Left colon (tissue), 2 donors: ENCODE measurements at places on chromosomes 4 and X. TPM values are rescaled to one million over a fixed set of nuclear protein-coding genes. Genes with fewer than 3 reads are reported as not detected.

The CXorf58 gene
- not detected for total RNA-seq

- no peak for DNase-seq
Observed at GRCh38 chrX:26848511-26848910, 614.6 kb downstream of the PPP4R3C start.

The PRKG2 gene
- total RNA-seq = 8.0 TPM

DNA sequence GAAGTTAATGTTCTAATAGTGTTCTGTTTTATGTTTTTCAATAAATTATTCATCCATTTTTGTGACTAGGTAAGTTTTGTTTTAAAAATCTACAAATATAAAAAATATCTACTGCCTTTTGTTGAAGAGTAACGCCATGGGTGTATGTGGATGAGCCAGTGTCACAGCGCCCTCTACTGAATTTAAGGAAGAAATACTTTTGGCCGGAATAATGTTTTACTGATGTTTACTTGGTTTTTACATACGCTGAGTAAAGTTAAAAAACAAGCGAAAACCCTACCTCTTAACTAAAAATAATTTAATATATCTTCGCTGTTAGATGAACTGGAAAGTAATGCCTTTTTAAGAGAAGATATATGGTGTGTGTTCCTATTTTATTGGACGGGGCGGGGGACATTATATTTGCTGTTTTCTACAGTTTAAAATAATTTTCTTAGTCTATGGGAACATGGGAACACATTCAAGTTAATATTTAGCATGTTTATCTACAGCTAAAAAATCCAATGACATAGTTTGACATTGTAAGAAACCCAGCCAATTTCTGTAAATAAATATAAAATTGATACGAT, 86.1 kb downstream of the CPE start:
- DNase-seq = peak; percentile 8

- DNase-seq = no peak
Observed at GRCh38 chr4:6495296-6495590, 22.8 kb upstream of the PPP2R2C start.

DNA sequence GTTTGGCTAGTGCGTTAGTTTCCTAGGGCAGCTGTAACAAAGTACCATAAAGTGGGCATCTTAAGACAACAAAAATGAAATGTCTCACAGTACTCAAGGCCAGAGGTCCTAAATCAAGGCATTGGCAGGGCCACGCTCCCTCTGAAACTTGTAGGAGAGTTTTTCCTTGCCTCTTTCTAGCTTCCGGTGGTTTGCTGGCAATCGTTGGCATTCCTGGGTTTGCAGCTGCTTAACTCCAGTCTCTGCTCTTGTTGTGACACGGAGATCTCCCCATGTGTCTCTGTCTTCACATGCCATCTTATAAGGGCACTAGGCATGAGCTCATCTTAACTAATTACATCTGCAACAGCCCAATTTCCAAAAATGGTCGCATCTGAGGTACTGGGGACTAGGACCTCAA, 362.0 kb upstream of the BOD1L1 start:
- DNase-seq = no peak
